ENCODE measurements at places on chromosomes 3 and 15.

GRCh38 chr15:76206325-76206976 lies 104.8 kb downstream of the ETFA start:
- no peak for DNase-seq

DNA sequence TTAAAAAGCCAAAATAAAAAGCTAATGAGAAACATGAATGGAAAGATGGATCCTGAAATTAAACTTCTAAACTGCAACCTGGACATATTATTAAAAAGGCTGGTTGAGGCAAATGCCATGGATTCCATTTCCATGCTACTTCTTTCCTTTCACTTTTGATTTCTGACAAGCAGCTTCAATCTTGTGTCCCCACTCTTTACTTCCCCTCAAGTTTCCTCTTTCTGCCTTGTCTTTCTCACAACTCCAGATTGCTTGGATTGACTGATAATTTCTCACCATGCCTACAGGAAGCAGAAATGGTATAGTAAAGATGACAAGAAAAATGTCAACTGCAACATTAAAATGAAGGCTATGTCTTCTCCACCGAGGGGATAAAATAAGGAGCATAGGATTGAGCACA lies 1136.7 kb downstream of the TUSC7 start:
- DNase-seq: no peak

DNA sequence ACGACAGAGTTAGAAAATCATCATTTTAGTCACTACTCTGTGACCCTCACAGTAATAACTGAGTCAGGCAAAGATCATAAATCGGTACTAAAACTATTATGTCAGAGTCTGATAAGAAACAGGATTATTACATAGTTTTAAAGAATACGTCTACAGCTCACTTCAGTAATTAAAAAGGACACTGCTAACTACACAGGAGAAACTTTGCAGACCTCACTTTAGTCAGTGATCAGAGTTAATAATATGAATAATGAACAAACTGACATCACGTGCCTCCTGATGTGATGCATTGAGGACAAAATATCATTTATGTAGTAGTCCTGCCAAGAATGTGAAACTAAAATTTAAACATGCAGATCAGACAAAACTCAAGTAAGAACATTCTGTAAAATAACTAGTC lies 162.2 kb downstream of the PCCB start:
- DNase-seq: no peak

- no peak for DNase-seq
Observed at GRCh38 chr3:64685800-64686445, 1.9 kb downstream of the ADAMTS9 start.

- DNase-seq: no peak
Observed at GRCh38 chr3:193813501-193813830, 220.5 kb downstream of the OPA1 start.

DNA sequence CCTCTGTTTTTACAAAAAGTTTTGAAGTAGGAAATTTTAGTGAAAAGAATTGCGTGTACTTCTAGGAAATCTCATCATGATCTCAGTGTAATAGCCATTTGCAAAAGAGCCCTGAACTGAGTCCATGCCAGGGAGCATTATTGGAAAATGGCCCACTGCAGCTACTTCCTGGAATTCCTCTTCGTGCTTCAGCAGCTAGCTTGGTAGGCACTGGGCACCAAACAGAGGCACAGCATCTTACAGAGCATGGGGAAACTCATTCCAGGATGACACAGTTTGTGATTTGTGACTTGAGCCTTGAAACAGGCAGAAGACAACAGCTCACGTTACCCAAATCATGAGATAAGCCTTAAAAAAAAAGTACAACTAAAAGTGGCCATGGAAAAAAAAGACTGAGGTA lies 179.1 kb downstream of the WDR72 start:
- DNase-seq: no peak

GRCh38 chr3:134339913-134340312 lies 34.3 kb downstream of the AMOTL2 start:
- DNase-seq: no peak

- DNase-seq: no peak
Observed at GRCh38 chr3:118863731-118864322, 170.8 kb downstream of the IGSF11 start.

- peak; percentile 14 for DNase-seq
Observed at GRCh38 chr15:80695099-80695910, at the start of gene ABHD17C. TSS of gene ABHD17C (plus strand) at chr15:80695310. CDS start at chr15:80695430, 120 bp downstream.

DNA sequence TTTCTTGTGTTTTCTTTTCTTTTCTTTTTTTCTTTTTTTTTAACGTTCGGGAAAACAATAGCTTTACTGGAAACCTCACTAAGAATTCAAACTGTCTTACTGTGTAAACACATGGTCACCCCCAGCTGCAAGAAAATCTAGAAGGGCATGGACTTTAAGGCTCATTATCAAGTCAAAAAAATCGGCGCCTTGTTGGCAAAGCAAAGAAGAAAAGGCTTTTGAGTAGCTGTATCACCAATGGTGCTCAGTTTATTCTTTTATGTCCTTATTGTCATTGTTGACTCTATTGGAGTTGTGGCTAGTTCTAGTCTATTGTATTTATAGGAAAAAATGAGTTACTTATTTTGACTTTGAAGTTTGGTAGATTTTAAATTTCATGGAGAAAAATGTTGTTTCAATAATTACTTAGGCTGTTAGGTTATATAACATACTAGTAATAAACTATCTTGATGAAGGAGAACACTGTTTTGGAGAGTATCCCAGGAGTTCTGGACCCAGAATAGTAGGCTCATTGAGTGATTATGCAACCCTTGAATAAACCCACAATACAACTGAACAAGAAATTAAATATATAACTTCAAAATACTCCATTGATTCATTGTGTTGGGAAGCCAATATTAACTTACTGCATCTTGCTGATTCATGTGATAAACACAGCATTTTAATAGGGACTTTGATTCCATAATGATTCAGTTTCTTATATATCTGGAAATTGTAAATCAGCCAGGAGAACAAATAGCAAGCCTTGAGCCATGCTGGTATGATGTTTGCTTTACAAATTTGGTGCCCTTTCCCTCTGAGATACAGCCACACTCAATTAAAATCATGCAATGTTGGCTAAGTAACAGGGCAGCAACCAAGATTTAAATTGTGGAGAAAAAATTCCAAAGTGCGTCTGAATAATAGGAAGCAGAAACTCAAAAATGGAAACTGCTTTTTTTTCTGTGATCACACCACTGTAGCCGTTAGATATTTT lies 27.8 kb upstream of the GOLIM4 start:
- DNase-seq: no peak

GRCh38 chr3:161550491-161551195 lies 54.0 kb downstream of the OTOL1 start:
- no peak for DNase-seq

All from activated CD8-positive, alpha-beta memory T cell treated with anti-CD3 and anti-CD28 coated beads for 1 hour (primary cell).